ENCODE measurements at places on chromosomes 6 and 20. TPM values are rescaled to one million over a fixed set of nuclear protein-coding genes. Genes with fewer than 3 reads are reported as not detected.

SPDEF gene
- 0.16 TPM for total RNA-seq

AGER gene
- total RNA-seq: 5.7 TPM

SLC17A9 gene
- total RNA-seq: 12.7 TPM

DNA sequence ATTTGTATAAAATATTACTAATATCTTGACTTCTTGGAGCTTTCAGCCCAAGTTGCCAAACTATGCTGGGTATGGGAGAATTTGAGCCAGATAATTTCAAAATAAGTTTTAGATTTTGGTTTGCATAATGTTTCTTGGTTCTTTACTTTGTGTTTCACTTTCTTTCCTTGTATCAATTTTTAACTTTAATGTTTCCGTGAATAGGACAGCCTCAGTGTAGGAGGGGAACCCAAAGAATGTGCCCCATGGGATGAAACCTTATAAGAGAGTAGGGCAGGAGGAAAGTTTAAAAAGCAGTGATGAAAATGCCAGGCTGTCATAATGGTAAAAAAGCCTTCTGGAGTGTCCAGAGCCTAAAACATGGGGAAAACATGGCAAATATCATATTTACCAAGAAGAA is 252.4 kb upstream of the IRAK1BP1 start:
- no peak for DNase-seq

GRCh38 chr20:48892891-48893290 is 28.6 kb upstream of the ARFGEF2 start:
- no peak for DNase-seq

DNA sequence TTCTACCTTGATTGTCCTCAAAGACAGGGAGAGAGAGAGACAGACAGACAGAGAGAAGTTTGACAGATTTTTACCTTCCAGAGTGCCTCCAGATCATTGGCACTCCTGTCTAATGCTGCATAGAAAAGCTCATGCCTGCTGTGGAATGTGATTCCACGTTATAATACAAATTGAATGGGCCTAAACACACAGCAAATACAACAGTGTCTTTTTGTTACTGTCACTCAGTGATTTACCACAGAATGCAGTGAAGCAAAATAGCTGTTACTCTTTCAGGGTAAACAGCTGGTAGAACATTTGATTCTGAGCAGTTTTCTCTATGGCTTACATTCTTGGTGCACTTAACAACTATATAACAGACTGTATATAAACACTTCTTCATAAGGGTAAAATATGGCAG is 558.7 kb downstream of the LMBRD1 start:
- DNase-seq: no peak

GRCh38 chr20:36217226-36217625 is 19.1 kb upstream of the AAR2 start:
- DNase-seq: no peak

DNA sequence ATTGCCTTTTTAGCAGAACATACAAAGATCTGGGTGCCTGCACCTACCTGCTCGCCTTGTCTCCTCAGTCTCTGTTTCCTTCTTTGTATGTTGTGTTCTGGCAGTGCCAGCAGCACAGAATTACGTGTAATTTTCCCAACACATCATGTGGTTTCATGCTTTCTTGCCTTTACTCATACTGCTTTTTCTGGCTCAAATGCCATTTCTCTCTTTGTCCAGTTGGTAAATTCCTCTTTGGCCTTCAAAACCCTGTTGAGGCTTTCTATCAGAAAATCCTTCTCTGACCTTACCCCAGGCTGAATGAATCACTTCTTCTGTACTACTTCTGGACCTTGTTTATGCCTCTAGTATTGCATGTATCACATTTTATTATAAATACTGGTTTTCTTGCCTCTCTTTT is 31.8 kb downstream of the L3MBTL3 start:
- no peak for DNase-seq

DNA sequence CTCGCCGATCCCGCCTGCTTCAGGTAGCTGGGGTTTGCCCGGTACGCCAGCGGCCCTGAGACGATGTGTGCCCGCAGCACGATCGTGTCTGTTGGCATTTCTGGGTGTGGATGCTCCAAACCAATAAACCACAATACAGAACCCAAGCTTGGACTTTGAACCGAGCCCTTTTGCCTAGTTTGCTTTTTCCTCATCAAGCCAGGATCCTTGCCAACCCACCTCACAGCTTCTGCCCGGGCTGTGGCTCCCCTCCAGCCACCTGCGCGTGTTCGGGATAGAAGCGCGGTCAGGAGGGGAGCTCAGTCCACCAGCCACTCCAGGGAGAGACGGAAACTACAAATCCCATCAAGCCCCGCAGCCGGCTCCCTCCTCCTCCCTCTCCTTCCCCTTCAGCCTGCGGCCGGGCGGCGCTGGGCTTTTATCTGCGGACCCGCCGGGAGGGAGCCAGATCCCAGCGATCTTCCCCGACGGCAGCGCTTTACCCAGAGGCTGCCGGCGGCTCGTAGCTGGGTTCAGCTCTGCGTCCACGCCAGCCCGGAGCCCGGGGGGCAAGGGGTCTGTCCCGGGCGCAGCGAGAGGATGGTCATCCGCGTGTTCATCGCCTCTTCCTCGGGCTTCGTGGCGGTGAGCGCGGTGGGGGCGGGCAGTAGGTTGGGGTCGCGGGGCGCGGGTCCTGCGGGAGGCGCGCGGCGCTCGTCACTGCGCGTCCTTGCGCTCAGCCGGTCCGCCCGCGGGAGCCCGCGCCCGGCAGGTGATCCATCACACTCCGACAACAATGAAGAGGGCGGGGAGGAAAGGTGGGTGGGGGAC is at the start of gene SH3BGRL2:
TSS of gene SH3BGRL2 (plus strand) at position 447 of the 810 bp plus-strand sequence. CDS start at position 580, 133 bp downstream.
- peak; percentile 92 for DNase-seq

GRCh38 chr20:41166201-41167117 is 29.1 kb downstream of the PLCG1 start:
- DNase-seq: no peak

GRCh38 chr6:147001621-147002020 is 202.6 kb upstream of the STXBP5 start:
- DNase-seq: no peak
